ENCODE measurements at places on chromosomes 12 and 14. TPM values are rescaled to one million over a fixed set of nuclear protein-coding genes. Genes with fewer than 3 reads are reported as not detected.

Gene APOF
- not detected for total RNA-seq

GRCh38 chr12:89472508-89472907 lies 52.1 kb downstream of the GALNT4 start:
- H3K27ac ChIP-seq = no peak overlapping the region
- no peak overlapping the region for H3K4me3 ChIP-seq
- H3K36me3 ChIP-seq = peaks cover 5% of the 10 kb centered on the region
- H3K4me1 ChIP-seq = peaks cover 7% of the 10 kb centered on the region

Gene SMCO2
- total RNA-seq = 0.31 TPM

- no peak overlapping the region for H3K27ac ChIP-seq
- H3K27me3 ChIP-seq = no peaks in the 10 kb centered on the region
- no peaks in the 10 kb centered on the region for H3K36me3 ChIP-seq
- no peak overlapping the region for H3K4me3 ChIP-seq
- no peak for DNase-seq
These were observed 8.6 kb upstream of the LPCAT3 start for GRCh38 chr12:7026854-7027253.

DNA sequence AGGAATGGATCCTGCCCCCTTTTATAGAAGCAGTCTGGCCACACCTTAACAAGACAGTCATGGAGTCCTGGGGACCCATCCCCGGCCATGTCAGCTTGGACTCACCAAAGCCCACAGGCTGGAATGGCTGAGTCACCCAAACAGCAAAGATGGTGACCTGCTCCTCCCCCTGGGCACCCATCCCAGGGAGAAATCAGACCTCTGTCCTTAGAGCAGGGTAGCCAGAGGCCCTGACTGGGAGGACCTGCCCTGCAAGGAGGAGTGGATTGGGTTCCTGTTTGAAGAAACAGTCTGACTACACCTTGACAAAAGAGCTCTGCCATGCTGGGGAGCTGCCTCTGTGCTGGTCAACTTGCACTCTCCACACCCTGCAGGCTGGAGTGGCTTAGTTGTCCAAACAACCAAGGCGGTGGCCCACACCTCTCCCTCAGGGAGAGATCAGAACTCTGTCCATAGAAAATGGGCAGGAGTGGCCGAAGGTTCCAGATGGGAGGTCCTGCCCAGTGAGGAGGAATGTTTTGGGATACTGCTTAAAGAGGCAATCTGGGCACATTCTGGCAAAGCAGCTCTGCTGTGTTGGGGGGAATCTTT lies 16.6 kb downstream of the MGP start:
- no peaks in the 10 kb centered on the region for H3K4me1 ChIP-seq
- H3K27me3 ChIP-seq = peaks cover 16% of the 10 kb centered on the region
- no peak overlapping the region for H3K4me3 ChIP-seq
- H3K36me3 ChIP-seq = peaks cover 18% of the 10 kb centered on the region
- no peak for DNase-seq

DNA sequence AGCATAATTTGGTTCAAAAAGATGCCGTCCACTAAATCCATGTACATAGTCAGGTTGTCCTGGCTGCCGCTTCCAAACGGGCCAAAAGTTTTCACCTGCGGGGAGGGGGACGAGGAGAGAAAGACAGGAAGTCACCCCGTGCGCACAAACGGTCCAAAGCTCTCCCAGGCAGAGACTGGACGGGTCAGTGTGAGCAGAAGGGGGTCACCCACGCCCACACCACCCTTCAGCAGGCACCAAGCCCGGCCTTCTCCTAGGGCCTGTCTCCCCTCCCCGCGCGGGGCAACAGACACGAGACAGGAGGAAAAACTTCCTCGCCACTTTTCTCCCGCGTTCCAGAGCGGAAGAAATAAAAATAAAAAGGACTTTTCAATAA lies 888 bp downstream of the CCDC88C start:
- H3K4me1 ChIP-seq = peaks cover 38% of the 10 kb centered on the region
- peaks cover 17% of the 10 kb centered on the region for H3K27me3 ChIP-seq
- DNase-seq = no peak
- H3K36me3 ChIP-seq = peaks cover 3% of the 10 kb centered on the region
- H3K27ac ChIP-seq = peak overlapping the region; percentile 70
- peak overlapping the region; percentile 91 for H3K4me3 ChIP-seq

Gene C3AR1
- total RNA-seq = not detected

Gene MSI1
- total RNA-seq = 71.7 TPM

DNA sequence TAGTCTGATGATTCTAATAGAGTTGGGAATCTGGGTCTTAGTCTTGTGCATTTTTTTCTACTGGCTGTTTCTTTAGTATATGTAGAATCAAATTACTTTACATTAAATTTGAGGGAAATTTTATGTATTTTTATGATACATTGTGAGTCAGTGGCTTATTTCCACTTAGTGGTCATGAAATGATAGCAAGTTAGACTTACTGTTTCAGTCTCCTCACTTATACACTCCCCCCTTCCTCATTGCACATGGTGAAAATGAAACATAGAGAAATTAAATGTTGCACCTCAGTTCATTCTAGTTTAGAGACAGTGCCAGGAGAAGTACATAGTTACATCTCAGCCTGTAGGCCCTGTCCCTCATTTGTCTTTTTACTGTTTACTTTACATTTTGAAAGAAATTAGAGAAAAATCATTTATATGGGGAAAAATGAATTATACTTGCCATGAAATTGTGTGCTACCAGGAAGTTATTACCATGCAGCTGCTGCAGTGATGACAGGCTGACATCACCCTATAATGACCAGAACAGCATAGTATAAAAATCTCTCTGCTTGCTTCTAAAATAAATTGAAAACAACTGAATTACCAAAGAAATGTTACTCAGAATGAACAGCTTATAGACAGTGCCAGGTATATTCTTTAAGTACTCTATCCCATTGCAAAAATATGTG lies 113.2 kb downstream of the TRMT5 start:
- H3K4me3 ChIP-seq = no peak overlapping the region
- H3K4me1 ChIP-seq = peaks cover 23% of the 10 kb centered on the region
- no peak for DNase-seq
- no peak overlapping the region for H3K27ac ChIP-seq

GRCh38 chr12:106885026-106885425 lies 70.7 kb upstream of the TMEM263 start:
- peaks cover 4% of the 10 kb centered on the region for H3K4me1 ChIP-seq
- no peak overlapping the region for H3K27ac ChIP-seq
- H3K4me3 ChIP-seq = no peak overlapping the region
- no peaks in the 10 kb centered on the region for H3K27me3 ChIP-seq

GRCh38 chr14:88993946-88994345 lies 169.5 kb downstream of the TTC8 start:
- H3K27me3 ChIP-seq = peaks cover 19% of the 10 kb centered on the region
- DNase-seq = no peak
- no peak overlapping the region for H3K4me3 ChIP-seq
- no peak overlapping the region for H3K27ac ChIP-seq
- H3K36me3 ChIP-seq = no peaks in the 10 kb centered on the region

Gene NKX2-1
- 7.4 TPM for total RNA-seq

Gene DGKA
- 46.6 TPM for total RNA-seq

- H3K27me3 ChIP-seq = peaks cover 86% of the 10 kb centered on the region
- no peak for DNase-seq
- H3K4me1 ChIP-seq = peaks cover 5% of the 10 kb centered on the region
- H3K27ac ChIP-seq = no peak overlapping the region
These were observed 1.7 kb downstream of the ARHGAP9 start for GRCh38 chr12:57477710-57478681.

DNA sequence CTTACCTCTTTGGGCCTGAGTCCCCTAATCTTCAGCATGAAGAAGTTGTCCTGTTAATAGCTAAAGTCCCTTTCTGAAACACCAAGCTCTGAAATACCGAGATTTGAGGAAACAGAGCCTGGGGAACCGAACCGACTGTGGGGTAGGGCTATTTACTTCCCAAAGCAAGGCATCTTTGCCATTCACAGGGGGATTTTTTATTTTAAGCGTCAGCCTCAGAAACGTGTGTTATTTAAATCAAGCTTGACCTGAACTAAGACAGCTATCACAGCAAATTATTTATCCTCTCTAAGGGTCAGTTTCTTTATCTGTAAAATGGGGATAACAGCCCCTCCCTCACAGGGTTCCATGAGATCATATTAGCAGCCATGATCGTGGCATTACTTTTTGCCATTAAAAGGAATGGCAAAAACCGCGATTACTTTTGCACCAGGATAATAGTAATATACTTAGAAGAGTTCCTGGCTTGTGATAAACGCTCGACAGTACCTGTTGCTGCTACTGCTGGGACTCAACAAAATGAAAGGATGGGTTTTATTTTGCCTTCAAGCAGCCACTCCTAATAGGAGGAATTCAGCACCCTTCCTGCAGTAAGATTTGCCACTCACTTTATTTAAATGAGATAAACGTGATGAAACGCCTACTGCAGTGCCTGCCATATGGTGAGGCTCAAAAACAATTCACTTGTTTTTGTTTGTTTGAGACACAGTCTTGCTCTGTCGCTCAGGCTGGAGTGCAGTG lies 1.3 kb upstream of the CORO1C start:
- peak overlapping the region; percentile 98 for H3K4me3 ChIP-seq
- no peak for DNase-seq
- no peaks in the 10 kb centered on the region for H3K27me3 ChIP-seq
- peak overlapping the region; percentile 99 for H3K27ac ChIP-seq
- H3K4me1 ChIP-seq = peaks cover 32% of the 10 kb centered on the region

Gene HOXC10
- total RNA-seq = not detected

Gene GNG2
- 45.3 TPM for total RNA-seq

DNA sequence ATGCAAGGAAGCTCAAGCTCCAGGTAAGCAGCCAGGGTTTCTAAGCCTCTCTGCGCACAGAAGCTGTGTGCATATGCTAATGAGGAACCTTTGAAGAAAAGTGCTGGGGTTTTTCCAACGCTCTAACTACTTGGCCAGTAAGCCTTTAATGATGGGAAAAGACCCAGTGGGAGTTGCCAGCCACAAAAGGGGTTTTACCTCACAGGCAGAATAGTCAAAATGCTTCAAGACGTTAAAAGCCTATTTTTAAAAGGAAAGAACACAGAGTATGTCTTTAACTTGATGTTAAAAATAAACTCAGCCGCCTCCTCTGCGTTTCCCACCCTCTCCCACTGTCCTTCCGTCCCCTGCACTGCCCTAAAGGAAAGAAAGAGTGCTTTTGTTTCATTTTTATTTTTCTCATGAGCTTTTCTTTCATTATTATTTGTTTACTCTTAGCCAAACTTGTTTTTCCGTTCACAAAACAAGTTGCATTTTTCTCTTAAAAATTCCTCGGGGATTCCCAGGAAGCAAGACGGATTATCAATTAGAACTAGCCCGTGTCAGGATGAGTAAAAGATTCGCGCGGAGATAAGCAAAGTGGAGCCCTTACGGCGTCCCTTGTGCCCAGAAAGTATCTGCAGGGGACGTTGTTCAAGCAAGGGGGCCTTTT lies 209.8 kb upstream of the NUDT4 start:
- peaks cover 7% of the 10 kb centered on the region for H3K4me1 ChIP-seq
- no peak for DNase-seq
- peak overlapping the region; percentile 81 for H3K4me3 ChIP-seq
- H3K27ac ChIP-seq = peak overlapping the region; percentile 58
- no peaks in the 10 kb centered on the region for H3K36me3 ChIP-seq

DNA sequence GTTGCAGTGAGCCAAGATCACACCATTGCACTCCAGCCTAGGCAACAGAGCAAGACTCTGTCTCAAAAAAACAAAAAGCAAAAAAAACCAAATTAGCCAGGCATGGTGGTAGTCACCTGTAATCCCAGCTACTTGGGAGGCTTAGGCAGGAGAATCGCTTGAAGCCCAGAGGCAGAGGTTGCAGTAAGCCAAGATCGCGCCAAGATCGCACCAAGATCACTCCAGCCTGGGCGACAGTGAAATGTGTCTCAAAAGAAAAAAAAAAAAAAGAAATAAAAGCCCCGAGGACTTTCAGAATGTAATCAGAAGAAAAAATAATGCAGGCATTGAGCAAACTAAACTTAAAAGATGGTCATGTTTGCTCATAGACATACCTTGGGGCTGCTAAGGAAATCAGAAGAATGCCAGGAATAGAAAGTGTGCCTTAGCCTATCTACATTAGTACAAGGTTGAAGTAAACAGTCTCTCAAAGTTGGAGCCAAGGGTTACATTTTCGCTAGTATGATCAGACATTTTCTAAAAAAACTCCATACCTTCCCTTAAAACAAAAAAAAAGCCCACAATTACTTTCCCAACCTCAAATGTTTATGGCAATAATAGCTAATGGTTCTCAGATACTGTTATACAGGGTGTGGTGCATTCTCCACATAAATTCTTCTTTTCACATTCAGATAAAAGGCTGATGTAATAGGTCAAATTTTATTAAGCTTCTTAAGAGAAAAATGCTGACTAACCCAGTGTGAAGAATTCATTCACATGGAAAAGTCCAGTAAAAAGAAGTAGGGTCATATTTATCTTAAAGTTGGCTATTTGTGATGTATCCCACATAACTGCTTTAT lies 15.8 kb downstream of the DTD2 start:
- no peaks in the 10 kb centered on the region for H3K27me3 ChIP-seq
- no peak overlapping the region for H3K4me3 ChIP-seq
- H3K36me3 ChIP-seq = peaks cover 19% of the 10 kb centered on the region
- no peak for DNase-seq
- no peaks in the 10 kb centered on the region for H3K4me1 ChIP-seq

- no peak overlapping the region for H3K4me3 ChIP-seq
- H3K4me1 ChIP-seq = peaks cover 10% of the 10 kb centered on the region
- peak; percentile 49 for DNase-seq
These were observed 22.7 kb downstream of the LRTM2 start for GRCh38 chr12:1842905-1843640.

Data from type B pancreatic cell (in vitro differentiated cells).